ENCODE measurements at places on chromosomes 7 and 10. TPM values are rescaled to one million over a fixed set of nuclear protein-coding genes. Genes with fewer than 3 reads are reported as not detected.

GRCh38 chr7:2904202-2904601 is 60.1 kb upstream of the GNA12 start:
- no peak for DNase-seq

DNA sequence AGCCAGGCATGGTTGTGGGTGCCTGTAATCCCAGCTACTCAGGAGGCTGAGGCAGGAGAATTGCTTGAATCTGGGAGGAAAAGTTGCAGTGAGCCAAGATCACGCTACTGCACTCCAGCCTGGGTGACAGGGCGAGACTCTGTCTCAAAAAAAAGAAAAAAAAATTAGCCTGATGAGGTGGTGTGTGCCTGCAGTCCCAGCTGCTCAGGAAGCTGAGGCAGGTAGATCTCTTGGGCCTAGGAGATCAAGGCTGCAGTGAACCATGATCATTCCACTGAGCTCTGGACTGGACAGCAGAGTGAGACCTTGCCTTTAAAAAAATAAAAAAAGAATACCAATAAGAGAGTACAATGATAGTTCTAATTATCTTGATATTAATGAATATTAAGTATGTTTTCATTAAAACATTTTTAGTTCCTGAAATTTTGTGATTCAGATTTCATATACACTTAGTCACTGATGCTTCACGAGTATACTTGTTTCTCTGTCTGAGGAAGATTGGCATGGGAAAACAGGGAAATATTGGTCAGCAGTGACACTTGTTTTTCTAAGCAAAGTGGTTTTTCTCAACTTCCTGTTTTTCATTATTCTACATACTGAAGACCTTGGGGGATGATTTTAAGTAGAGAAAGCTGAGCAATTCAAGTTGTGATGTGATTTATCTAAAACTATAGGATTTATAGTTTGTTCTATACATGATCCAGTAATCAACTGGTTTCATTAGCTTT is 76.8 kb downstream of the ADK start:
- no peak for DNase-seq

GRCh38 chr7:107123392-107123791 is 45.4 kb upstream of the HBP1 start:
- no peak for DNase-seq

Gene TECPR1
- 9.4 TPM for total RNA-seq

Gene GRM3
- 0.12 TPM for total RNA-seq
